Inflammatory macrophage treated with lipopolysaccharide for 1 hour (primary cell): ENCODE measurements at places on chromosomes 11 and 22.

GRCh38 chr11:111977146-111978027 lies 40.2 kb downstream of the DIXDC1 start:
- no peak for DNase-seq

- DNase-seq: no peak
Measured at GRCh38 chr11:105705786-105706530, 96.1 kb downstream of the GRIA4 start.

- no peak for DNase-seq
Measured at GRCh38 chr11:39434466-39434865, 2025.0 kb downstream of the LRRC4C start.

- DNase-seq: no peak
Measured at GRCh38 chr22:48884786-48885185, 942.9 kb downstream of the BRD1 start.

GRCh38 chr11:11992257-11993212 lies 15.9 kb downstream of the DKK3 start:
- DNase-seq: no peak

DNA sequence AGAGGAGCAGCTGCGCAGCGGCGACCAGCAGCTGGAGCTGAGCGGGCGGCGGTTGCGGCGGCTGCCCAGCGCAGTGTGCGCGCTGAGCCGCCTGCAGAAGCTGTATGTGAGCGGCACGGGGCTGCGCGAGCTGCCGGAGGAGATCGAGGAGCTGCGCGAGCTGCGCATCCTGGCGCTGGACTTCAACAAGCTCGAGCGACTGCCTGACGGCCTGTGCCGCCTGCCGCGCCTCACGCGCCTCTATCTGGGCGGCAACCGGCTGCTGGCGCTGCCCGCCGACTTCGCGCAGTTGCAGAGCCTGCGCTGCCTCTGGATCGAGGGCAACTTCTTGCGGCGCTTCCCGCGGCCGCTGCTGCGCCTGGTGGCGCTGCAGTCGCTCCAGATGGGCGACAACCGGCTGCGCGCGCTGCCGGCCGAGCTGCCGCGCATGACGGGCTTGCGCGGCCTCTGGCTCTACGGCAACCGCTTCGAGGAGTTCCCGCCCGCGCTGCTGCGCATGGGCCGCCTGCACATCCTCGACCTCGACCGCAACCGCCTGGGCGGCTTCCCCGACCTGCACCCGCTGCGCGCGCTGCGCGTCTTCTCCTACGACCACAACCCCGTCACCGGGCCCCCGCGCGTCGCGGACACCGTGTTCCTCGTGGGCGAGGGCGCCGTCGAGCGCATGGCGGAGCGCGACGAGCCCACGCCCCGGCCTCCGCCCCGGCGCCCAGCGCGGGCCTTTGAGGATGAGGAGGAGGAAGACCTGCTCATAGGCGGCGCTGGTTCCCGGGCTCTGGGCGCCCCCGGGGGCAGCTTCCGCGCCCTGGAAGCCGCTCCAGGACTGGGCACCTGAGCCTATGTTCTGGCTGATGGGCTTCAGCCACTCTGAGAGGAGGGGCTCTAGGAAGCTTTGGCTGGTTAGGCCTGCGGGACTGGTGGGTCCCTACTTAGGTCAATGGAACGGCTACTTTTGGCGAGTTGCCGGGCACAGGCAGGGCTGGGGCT lies 787 bp downstream of the LRRC10B start:
- DNase-seq: peak; percentile 74

GRCh38 chr22:21652547-21653545 lies 10.7 kb downstream of the SDF2L1 start:
- DNase-seq: no peak

DNA sequence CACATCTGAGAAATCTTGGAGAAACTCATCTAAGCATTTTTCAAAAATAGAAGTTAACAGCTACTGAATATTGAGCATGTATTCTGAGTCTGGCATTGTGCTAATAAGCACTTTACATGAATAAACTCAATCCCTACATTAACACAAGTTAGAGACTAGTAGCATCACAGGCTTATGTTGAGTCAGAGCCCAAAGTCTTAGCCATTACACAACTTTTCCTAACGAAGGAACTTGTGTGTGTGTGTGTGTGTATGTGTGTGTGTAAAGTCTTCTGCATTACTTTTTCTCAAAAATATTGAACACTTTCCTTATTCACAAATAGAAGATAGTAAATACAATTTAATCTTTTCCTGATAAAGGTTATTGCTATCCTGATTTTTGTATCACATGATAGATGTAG lies 8.7 kb upstream of the CLPB start:
- DNase-seq: peak; percentile 61

DNA sequence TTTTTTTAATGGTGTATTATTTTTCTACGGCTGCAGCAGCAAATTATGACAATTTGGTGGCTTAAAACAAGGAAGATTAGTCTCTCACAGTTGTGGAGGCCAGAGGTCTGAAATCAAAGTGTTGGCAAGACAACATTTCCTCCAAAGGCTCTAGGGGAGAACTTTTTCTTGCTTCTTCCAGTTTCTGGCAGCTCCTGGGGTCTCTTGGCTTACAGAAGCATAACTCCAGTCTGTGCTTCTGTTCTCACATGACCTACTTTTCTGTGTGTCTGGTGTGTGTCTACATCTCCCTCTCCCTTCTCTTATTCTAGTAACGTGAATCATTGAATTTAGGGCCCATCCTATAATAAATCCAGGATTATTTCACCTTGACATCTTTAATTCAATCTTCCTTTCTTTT lies 551.9 kb upstream of the LUZP2 start:
- no peak for DNase-seq

GRCh38 chr22:44172370-44173108 lies 8.2 kb upstream of the PARVG start:
- DNase-seq: peak; percentile 99

DNA sequence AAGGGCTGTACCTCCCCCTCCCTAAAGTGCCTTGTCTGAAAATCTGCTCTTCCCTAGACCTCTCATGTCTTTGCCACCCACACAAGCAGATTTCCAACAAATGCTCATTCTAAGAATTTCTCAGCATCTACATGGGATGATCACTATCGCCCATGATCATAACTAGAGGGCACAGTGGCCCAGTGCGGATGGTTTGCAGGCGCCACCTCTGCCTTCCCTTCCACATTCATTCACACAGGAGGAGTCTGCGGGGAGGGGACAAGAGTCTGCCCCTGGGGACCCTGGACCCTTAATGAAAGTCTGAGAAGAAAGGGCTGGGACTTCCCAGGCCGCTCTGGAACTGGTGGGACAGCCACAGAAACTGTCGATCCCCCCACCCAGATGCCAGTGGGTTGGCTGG lies 28.9 kb downstream of the KCTD17 start:
- DNase-seq: no peak
